CD4-positive, alpha-beta memory T cell (primary cell): ENCODE measurements at places on chromosomes 4 and X. TPM values are rescaled to one million over a fixed set of nuclear protein-coding genes. Genes with fewer than 3 reads are reported as not detected.

The F8A3 gene
- total RNA-seq = not detected

The MYOZ2 gene
- total RNA-seq = not detected

The HEPH gene
- total RNA-seq = not detected

The PPP1R2C gene
- not detected for total RNA-seq

The VSIG1 gene
- 46.2 TPM for total RNA-seq

The TREX2 gene
- total RNA-seq = 4.0 TPM

The PLP1 gene
- total RNA-seq = not detected

The SHROOM3 gene
- not detected for total RNA-seq

The CSAG2 gene
- not detected for total RNA-seq

The TMEM187 gene
- 12.8 TPM for total RNA-seq

The NR0B1 gene
- not detected for total RNA-seq

The SPANXC gene
- not detected for total RNA-seq
